ENCODE measurements at places on chromosomes 16 and 17.

DNA sequence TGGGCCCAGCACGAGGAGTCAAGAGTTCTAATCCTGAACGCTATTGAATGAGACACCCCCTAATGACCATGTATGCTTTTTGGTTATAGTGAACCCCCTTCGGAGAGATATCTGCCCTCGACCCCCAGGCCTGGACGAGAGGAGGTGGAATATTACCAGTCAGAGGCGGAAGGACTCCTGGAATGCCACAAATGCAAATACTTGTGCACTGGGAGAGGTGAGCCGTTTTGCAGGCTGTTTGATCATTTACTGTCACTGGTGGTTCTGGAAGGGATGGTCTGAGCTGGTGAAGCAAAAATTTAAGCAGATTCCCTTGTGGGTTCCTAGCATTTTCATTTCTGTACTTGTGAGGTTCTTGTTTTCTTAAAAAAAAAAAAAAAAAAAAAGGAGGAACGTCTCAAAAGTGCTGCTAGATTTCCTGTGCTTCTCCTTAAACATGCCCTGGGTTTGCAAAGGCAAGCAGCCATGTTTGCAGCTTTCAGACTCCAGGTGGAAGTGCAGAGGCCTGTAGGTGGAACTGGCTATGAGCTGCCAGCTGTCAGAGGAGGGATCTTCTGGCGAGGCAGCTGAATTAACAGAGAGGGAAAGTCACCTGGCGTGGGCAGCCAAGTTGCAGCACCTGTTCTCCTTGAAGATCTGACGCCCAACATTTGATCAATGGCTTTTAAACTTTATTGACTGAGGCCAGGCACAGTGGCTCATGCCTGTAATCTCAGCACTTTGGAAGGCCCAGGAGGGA lies 3.5 kb downstream of the MARVELD3 start:
- DNase-seq, result no peak

DNA sequence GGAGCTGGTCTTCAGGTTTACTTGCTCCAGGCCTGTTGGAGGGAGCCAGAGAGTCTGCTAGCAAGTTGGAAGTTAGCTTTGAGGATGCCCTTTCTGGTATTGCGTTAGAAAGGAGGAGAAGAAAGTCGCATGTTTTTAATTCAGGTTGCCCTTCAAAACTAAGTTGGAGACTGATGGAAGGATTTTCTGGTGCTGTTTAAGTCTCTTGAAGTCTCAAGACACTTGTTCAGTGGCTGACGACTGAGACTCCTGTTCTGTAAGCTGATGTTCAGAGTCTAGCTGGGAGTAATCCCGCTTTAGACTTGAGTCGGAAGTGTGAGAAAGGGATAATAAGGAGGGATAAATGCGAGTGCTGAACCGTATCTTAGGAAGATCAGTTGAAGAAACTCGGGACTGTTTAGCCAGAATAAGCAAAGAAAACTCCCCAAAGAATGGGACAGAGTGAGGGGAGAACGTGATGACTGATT lies 740 bp downstream of the AATF start:
- DNase-seq, result no peak

DNA sequence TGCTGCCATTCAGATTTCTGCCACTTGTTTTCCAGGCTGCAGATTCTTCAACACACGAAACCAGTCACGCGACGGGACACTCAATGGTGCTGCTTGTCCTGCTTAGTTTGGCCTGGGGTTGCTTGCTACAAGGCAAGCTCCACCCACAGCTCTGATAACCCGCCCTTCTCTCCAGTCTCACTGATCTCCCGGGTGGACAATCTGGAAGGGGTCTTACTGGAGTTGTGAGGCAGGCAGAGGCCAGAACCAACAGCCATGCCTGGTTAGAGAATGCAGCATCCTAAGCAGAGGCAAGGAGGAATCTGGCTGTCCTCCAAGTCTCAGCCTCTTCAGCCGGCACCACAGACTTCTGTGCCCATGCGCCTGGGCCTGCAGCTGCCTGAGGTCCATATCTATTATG lies 119.1 kb downstream of the KCNJ12 start:
- no peak for DNase-seq

DNA sequence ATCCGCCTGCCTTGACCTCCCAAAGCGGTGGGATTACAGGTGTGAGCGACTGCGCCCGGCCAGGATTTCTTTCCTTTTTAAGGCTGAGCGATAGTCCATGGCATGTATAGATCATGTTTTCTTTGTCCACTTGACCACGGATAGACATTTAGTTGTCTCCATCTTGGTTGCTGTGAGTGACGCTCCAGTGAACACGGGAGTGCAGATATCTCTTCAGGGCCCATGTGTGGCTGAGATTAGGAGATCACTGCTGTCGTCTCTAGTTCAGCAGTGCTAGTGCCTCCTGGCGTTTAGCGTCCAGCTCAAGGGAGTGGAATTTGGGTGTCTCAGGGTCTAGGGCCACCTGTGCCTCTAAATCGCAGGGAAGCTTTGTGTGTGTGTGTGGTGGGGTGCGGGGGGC lies 41.5 kb downstream of the ABCC1 start:
- DNase-seq, result no peak

Measured in hypothalamus (tissue), 51 donors.